ENCODE measurements at places on chromosomes 6 and 20.

GRCh38 chr6:132713352-132714134 lies at the start of gene VNN1:
Gene VNN1, minus strand, starts transcription at chr6:132714055. Its CDS starts 20 bp downstream, at chr6:132714035.
- no peak for DNase-seq

- DNase-seq = peak; percentile 22
Measured at GRCh38 chr6:121608270-121608669, 172.8 kb downstream of the GJA1 start.

- peak; percentile 1 for DNase-seq
Measured at GRCh38 chr6:8400663-8401062, 34.7 kb downstream of the SLC35B3 start.

- DNase-seq = no peak
Measured at GRCh38 chr20:10716855-10717254, 43.1 kb upstream of the JAG1 start.

DNA sequence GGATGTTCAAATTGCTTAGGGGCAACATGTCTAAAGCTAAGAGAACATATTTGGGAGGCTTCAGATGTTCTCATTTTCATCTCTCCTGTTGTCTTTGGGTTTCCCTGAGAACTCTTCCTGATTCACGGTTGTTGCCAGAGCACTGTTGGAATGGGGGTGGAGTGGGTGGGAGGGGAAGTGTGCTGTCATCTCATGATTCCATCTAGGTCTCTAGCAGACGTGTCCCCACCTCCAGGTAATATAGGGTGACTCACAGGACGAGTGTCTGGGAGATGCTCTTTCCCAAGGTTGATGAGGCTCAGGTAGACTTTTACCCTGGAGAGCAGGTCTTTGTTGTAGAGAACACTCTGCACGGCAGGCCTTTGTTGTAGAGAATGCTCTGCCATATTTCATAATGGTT lies 636.9 kb downstream of the QKI start:
- no peak for DNase-seq

DNA sequence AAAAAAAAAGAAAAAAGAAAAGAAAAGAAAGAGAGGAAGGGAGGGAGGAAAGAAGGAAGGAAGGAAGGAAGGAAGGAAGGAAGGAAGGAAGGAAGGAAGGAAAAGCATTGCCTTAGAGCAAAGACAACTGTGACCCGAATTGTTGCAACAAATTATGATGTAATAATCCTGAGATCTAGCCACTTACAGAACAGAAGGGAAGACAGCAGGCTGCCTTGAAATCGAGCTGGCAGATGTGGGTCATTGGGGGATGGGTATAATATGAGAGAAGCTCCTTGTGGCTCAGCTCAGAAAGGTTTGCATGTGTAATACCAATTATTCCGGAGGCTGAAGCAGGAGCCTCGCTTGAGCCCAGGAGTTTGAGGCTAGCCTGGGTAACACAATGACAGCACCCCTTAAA lies 208.1 kb upstream of the PROKR2 start:
- DNase-seq = no peak

- DNase-seq = no peak
Measured at GRCh38 chr6:4397307-4397706, 261.9 kb upstream of the ECI2 start.

DNA sequence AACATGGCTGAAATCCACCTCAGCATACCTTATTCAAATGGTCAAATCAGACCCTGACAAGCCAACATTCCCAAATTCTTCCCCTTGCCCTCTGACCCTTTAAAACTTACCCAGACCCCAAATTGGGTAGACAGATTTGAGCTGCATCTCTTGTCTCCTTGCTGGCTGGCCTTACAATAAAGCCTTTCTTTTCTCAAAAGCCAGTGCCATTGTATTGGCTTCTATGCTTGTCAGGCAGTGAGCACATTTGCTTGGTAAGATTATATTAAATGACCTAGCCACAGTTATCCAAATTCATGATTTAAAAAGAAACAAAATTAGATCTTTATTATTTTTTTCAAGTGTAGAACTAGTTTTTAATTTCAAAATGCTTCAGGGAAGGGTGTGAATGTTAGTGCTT lies 67.8 kb upstream of the FAM83B start:
- DNase-seq = no peak

DNA sequence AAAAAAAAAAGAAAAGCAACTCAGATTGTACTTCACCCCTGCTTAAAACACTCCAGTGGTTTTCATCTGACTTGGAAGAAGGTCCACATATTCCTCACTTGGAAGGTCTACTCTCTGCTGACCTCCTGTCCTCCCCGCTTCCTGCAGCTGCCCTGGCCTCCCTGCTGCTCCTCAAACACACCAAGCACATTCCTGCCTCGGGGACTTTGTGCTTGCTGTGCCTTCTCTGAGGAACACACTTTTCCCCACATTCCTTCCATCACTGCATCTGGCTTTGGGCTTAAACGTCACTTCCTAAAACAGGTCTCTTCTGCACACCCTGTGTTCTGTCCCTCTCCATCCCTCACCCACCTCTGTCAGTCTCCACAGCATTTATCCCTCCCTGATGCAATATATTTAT lies 4.9 kb upstream of the PDYN start:
- no peak for DNase-seq

DNA sequence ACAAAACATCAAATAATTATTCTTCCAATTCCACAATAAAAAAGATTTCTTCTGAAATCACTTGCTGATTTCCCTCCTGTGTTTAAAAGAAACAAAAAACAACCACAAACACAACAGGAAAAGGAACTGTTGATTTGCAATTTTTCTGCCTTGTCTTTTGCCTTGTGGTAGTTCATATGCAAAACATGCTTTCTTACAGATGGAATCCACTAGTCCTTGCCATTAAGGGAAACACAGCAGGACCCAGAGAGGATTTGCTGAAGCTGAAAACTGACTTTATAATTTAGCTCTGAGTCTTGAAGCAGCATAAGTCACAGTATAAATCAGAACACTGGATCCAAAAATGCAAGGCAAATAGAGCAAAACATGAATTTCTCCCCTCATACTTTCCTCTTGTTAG lies 328.8 kb downstream of the PHF3 start:
- DNase-seq = no peak

- DNase-seq = no peak
Measured at GRCh38 chr6:46651006-46651405, 1.6 kb downstream of the CYP39A1 start.

DNA sequence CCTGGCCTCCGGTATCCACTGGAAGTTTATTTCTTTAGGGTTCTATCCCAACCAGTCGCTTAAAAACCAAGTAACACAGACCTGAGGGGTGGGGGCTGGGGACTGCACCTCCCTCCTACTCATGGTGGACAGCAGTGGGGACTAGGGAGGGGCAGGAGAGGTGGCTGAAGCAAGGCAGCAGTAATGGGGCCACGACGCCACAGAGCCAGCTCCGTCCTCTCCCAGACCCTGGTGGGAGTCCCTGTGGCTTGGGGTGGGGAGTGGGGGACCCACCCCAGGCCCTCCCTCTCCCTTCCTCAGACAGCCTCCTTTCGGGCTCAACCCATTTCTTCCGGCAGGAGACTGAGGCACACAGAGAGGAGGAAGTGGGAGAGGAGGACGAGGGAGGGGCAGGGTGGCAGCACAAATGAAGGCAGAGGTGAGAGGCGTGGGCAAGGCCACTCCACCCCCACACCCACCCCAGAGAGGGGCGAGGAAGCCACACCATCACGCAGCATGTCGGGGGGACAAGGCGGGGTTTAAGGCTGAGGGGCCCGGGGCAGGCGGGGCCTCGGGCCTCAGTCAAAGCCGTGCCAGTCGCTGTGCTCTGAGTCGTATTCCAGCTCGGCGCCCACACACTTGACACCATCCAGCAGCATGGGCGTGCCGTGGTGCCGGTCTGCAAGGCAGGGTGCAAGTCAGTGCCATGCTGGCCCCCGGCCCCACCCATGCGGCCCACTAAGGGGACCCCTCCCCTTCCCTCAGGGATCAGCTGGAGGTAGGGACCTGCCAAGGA lies 13.9 kb downstream of the ADISSP start:
- no peak for DNase-seq

GRCh38 chr6:140669321-140669720 lies 1294.9 kb upstream of the CITED2 start:
- DNase-seq = no peak

DNA sequence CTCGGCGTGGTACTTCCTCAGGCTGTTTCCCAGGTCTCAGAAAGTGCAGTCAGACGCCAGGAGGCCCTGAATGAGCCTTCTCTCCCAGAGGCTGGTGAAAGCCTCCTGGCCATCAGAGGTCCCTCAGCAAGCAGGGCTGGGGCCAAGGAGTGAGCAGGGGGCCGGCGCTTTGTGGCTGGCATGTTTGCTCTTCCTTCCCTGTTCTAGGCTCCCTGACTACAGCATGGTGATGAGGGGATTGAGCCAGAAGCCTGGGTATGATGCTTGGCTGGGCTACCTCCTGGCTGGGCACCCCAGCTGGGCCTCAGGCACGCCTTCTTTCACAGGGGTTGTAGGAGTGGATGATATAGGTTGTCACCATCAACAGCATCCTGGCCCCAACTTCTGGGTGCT lies 11.7 kb upstream of the DNAJC5 start:
- DNase-seq = no peak

- no peak for DNase-seq
Measured at GRCh38 chr6:12866422-12867029, 150.0 kb downstream of the PHACTR1 start.

- no peak for DNase-seq
Measured at GRCh38 chr6:30533460-30534294, 22.6 kb downstream of the GNL1 start.

DNA sequence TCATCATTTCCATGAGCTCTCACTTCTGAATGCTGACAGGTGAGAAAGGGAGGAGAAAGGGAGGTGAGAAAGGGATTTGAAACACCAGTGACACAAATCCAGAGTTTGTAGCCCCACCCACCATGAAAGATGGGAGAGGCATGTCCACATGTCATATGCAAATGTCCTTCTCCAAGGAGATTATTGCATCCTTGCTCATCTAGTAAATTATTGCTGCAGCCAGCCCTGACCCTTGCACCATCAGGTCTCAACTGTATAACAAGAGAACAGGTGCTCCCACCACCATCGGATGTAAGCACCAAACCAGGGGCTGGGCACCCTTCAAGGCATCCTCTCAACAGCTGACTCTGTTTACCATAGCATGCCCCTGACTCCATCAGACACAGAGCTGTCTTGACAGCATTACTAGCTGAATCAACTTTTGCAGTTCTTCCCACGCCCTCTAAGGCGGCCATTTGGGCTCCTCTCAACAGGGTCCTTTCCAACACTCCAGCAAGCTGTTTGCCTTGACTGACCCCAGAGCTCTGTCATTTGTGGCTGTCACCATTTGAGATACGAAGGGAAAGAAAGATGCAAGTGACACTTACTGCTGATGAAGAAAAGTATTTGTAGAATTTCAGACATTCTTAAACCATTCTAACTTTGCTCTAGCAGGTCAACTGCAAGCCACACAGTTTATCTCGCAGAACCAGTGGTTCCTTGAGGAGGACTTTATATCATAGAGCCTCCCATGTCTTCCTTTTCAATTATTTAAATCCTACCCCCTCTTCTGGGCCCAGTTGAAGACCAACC lies 14.2 kb downstream of the GFOD1 start:
- no peak for DNase-seq

DNA sequence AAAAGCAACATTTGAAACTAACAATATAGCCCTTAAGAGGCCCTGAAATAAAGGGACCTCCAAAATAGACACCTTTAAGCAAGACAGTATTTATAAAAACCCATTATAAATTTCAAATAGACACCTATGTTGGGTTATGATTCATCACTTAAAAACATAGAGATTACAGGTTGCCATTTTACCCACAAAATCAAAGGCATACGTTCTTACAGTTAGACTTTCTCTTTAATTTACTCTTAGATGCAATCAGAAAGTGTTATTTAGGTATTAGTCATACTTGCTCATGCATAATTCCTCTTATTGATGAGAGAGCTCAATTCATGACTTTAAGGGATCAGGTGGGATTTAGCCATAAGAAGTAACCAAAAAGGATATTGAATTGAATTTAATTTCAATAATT lies 51.5 kb upstream of the TMEM200A start:
- no peak for DNase-seq

GRCh38 chr6:128410584-128410983 lies 109.8 kb downstream of the PTPRK start:
- DNase-seq = peak; percentile 28

DNA sequence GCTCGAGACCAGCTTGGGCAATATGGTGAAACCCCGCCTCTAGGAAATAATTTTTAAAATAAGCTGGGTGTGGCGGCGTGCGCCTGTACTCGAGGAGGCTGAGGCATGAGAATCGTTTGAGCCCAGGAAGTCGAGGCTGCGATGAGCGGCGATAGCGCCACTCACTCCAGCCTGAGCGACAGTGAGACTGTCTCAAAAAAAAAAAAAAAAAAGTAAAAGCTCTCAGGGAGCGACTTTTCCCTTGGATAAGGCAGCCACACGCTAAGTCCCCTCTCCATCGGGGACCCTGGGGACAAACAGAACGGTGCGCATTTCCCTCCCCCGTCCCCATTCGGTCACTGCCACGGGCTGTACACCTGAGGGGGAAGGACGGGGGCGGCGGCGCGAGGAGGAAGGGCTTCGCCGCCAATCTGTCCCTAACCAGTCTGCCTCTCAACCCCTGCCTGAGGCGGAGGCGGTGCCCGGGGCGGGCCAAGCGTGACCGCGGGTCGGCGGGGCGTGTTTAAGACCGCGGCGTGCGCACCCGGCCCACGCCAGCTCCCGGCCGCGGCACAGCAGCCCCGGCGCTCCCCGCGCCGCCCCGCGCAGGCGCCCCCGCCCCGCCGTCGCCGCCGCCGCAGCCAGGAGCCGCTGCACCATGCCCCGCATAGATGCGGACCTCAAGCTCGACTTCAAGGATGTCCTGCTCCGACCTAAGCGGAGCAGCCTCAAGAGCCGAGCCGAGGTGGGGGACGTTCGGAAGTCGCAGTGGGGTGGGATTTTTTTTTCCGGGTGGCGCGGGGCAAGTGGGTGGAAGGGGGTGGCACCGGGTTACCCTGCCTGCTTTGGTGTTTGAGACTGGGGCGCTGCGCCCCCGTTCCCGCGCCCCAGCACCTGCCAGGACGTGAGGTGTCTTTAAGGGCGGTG lies at the start of gene GMPR:
TSS of gene GMPR (plus strand) at position 531 of the 906 bp plus-strand sequence. CDS start at position 638, 107 bp downstream.
- DNase-seq = peak; percentile 60

DNA sequence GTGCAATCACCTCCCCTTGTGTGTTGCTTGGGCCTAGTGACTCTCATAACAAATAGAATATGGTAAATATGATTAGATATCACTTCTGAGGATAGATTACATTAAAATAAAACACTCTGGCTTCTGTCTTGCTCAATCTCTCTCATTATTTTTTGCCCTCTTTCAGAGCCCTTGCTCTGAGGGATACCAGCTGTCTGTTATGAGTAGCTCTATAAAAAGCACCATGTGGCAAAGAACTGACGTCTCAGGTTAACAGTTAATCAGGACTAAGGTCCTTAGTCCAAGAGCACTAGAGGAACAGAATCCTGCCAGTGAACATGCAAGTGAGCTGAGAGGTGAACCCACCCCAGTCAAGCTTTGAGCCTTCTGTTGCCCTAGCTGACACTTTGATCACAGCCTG lies 402.2 kb upstream of the HTR1E start:
- DNase-seq = no peak

All from ELR (cell line).